ENCODE measurements at places on chromosomes 2 and 18.

GRCh38 chr18:1777843-1778242 lies 793.5 kb downstream of the METTL4 start:
- DNase-seq = no peak

DNA sequence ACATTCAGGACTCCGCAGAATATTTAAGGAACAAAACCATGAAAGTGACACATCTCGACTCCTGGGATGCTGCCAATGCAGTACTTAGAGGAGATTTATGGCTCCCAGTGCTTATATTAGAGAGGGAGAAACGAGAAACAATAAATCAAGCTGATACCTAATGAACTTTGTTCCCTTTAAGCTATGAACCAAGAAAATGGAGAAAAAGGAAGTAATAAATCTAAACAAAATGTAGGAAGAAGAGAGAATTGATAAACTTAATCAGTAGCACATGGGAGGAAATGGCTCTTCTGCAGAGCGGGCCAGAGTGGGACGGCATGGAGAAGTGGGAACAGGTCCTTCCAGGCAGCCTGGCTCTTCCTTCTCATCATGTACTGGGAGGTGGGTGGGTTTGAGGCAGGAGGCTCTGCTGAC lies 42.7 kb downstream of the NPPC start:
- DNase-seq = no peak

GRCh38 chr2:69010437-69011194 lies 2.4 kb upstream of the ANTXR1 start:
- no peak for DNase-seq

- no peak for DNase-seq
Measured at GRCh38 chr2:189899101-189899500, 114.9 kb downstream of the PMS1 start.

GRCh38 chr2:154580767-154581166 lies 117.7 kb upstream of the KCNJ3 start:
- no peak for DNase-seq

GRCh38 chr2:2014251-2014771 lies 270.0 kb upstream of the PXDN start:
- DNase-seq = no peak

GRCh38 chr2:28449488-28450395 lies 46.1 kb upstream of the PLB1 start:
- no peak for DNase-seq

DNA sequence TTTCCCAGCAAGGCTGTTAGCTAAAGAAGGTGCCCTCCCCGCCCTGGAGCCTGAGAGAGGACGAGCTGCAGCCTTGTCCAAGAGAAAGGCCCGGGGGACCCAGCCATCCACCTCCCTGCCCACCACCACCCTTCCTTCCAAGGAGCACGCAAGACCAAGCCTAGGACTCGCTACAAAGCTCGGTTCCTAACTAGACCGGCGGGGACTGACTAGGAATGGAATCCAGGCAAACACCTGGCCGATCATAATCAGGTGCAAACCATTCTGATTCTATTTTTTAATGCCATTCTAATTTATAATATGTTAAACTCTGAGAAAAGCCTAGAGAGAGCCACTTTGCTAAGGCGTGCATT lies 19.7 kb upstream of the TUBB6 start:
- DNase-seq = no peak

- no peak for DNase-seq
Measured at GRCh38 chr2:70807102-70807827, 13.1 kb downstream of the CLEC4F start.

DNA sequence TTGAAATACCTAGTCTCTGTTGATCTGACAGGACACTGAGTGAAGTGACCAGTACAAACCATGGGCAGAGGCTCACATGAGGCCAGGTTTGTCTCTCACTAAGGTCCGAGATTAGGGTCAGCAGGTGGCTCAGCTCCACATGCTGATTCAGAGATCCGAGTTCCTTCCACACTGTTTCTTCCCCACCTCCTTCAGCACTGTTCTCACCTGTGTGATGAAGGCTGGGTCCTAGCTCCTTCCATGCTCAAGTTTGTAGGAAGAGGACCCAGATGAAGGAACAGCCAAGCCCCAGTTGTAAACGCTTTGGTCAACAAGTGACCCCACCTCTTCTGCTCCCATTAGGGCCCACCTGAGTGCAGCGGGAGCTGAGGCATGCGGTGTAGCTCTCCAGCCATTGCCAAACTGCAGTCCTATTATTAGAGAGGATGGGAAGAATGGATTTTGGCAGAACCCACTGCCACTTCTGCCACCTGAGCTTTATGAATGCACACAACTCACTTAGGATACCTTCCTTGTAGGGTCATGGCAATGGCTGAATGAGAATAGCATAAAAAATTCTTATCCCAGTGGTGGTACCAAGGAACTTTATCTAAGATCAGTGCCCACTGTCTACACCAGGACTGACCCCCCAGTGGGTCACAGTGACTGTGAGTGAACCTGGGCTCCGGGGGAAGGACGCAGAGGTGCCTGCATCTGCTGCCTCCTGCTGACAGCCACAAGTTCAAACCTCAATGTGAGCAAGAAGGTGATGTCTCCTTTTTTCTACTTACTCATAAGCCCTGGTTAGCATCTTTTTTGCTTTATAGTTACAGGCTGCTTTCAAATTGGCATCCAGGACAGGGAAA lies 324.8 kb upstream of the HS6ST1 start:
- DNase-seq = no peak
